NCI-H1092 (cell line): ENCODE measurements at places on chromosomes 3 and 15.

DNA sequence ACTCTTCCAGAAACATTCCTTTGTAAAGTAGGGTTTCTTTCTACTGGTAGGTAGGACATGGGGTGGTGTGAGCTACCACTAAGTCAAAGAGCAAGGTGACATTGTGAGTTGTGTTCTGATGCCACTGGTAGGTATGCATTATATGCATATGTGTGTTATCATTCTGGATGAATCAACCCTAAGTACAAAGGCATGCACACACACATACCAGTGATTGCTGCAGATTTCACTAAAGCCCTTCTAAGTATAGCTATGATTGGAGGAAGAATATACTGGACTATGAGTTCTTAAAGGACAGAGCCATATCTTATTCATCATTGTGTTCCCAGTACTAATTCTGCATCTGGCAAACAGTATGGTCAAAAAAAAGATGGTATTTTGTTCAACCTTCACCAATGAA is 646.0 kb downstream of the AGBL1 start:
- no peak for DNase-seq

GRCh38 chr15:38196076-38196475 is 56.6 kb upstream of the SPRED1 start:
- no peak for DNase-seq

DNA sequence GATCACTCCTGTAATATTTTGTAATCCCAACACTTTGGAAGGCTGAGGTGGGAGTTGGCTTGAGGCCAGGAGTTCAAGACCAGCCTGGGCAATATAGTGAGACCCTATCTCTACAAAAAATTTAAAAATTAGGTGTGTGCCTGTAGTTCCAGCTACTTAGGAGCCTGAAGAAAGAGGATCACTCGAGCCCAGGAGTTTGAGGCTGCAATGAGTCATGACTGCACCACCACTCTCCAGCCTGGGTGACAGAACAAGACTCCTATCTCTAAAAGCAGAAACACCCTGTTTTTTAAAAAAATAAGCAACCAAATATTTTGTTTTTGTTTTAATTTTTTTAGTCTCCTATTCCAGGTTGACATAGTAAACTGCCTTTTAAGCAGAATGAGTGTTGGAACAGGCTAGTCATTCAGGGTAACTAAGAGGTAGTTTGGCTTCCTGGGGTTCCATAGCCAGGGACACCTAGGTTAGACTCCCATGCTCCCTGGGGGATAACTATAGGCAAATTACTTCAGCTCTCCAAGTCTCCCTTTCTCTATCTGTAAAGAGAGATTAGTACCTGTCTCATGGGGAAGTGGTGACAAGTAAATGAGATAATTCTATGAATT is 114.6 kb upstream of the C15orf61 start:
- DNase-seq: no peak

GRCh38 chr15:22855791-22856190 is 17.3 kb downstream of the NIPA2 start:
- no peak for DNase-seq

DNA sequence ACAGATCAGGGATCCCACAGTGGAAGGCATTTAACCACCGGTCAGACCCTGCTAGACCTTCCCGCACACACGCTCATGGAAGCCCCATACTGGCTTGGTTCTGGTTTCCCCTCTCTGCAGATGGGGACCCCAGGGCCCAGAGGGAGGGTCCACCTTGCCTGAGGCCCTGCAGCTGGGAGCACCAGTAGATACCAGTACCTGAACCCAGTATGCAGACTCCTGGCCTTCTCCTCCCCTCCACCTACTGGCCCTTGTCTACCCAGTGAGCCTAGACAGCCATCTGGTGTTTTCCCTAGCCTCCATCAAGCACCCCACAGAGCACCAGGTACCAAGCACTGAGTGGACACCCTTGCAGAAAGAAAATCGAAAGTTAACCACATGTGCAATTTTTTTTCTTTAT is 65.1 kb downstream of the MEGF11 start:
- no peak for DNase-seq

DNA sequence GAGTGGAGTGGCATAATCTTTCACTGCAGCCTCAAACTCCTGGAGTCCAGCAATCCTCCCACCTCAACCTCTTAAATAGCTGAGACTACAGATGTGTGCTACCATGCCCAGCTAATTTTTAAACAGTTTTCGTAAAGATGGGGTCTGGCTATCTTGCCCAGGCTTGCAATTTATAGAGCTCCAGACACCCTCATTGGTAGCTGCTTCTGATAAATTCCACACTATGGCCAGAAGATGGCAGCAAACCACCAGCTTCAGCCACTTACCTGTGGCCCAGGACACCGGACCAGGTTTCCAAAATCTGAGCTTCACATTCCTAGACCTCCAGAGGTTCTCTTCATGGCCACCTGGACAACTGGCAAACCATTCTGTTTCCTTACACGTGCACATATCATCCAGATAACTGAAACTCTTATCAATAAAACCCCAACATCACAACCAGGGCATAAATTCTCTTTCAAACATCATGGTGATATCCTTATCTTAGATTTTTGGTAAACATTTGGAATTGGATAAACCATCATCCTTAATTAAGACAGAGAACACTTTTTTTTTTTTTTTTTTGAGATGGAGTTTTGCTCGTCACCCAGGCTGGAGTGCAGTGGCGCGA is 28.9 kb downstream of the FBXW12 start:
- peak; percentile 21 for DNase-seq

DNA sequence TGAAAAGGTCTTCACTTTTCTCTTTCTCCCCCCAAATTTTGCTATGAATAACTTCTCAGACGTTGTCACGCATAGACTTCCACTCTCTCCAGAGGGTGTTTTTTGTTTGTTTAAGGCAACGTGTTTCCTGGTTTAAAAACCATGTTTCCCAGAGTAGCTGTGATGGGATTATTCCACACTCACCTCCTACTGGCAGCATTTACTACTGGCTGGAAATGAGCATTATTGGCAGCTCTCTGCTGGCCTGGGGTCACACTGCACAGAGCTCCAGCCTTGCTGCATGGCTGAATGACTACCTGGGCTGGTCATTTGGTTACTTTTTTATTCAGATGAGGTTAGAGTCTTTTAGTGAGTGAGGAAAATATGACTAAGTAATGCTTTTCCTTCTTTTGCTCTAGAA is 65.2 kb downstream of the RARB start:
- no peak for DNase-seq

- DNase-seq: no peak
Measured at GRCh38 chr3:194871864-194872668, 186.4 kb downstream of the FAM43A start.

DNA sequence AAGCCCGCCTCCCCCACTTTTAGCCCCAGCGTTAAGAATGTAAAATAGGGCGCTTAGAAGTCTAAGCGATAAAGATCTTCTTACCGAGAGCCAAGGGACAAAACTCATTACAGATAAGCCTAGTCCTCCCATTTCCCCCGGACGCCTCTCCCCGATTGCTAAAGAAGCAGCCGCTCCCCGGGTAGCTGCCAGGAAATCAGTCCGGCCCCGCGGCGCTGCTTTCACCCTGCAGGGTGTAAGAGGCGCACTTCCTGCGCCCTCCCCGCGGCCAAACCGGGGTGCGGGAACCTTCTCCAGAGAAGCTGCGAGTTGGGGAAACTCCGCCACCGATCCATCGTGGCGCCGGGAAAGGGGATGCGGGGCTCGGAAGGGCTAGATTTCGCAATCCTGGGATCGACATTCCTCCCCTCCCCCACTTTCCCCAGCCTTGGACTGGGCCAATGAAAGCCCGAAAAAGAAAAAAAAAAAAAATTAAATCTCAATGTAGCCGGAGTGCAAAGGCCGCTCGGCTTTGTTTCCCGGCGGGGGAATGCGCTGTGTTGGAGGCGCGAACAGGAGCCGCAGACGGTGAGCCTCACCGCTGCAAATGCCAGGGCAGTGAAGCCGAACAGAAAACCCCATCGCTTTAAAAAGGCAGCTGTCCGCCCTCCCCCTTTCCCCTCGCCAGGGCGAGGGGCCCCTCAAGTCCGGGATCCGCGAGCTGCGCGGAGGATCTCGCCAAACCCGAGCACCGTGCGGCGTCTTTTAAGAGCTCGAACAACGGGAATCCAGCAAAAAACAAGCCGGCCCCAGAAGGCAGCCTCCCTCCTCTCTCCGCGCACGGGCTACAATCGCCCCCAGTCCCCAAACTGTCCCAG is 626 bp upstream of the PTPRG start:
- DNase-seq: peak; percentile 29

DNA sequence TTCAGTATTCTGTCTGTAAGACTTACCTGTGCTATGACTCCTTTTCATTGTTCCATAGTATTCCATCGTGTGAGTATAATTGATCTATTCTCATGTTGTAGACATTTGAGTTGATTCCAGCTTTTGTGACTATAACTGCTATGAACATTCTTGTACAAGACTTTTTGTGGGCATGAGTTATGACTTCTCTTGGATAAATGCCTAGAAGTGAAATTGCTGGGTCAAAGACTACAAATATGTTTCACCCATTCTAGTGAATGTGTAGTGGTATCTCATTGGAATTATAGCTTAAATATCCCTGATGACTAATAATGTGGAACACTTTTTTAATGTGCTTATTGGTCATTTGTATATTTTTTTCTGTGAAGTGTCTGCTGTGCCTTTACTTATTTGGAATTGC is 27.6 kb upstream of the NPHP3 start:
- no peak for DNase-seq

- no peak for DNase-seq
Measured at GRCh38 chr15:92682741-92683510, 27.4 kb upstream of the FAM174B start.

DNA sequence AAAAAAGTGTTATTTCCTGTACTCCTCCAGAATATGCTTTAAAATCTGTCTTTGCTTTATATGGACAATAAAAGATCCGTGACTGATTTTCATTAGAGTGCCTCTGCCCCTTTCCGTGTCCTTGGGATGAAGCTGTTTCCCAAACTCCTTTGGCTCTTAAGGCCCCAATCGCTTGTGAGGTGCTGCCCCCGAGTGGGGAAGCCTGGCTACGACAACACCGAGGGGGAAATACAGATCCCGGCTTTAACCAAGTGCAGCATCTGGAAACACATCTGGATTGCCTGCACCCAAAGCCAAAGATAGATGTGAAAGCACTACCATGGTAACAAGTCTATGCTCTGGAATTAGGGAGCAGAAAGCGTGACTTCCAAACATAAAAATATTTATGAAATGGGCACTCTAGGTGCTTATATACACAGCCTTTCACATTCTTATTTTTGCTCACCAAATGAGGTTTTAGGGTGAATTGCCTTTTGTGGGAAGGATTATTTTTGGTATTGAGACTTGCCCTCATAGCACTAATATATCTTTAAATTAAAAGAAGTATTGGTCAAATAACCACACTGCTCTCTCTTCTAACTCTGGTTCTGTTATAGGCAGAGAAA is 40.6 kb upstream of the ADCY5 start:
- DNase-seq: peak; percentile 31

DNA sequence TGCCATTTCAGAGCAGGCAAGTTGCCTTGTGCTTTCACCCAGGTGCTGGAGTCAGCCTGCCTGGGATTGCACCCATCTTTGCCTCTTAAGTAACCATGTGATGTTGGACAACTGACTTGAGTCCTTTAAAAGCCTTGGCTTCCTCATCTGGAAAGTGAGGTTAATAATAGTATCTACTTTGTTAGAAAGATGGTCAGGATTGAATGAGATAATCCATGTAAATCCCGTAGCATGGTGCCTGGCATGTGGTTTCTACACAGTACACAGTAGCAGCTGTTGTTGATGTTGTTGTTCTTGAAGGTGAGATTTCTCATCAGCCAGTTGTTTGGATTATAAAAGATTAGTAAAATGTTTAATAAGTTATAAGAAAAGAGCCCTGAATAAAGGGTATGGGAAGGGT is 48.8 kb downstream of the PSMD6 start:
- DNase-seq: no peak

GRCh38 chr3:156108616-156109015 is 11.8 kb upstream of the KCNAB1 start:
- DNase-seq: no peak

GRCh38 chr3:2370317-2370716 is 271.7 kb downstream of the CNTN4 start:
- no peak for DNase-seq

GRCh38 chr3:5319454-5319853 is 131.9 kb downstream of the EDEM1 start:
- no peak for DNase-seq

GRCh38 chr15:45393851-45394250 is 15.5 kb upstream of the GATM start:
- no peak for DNase-seq

DNA sequence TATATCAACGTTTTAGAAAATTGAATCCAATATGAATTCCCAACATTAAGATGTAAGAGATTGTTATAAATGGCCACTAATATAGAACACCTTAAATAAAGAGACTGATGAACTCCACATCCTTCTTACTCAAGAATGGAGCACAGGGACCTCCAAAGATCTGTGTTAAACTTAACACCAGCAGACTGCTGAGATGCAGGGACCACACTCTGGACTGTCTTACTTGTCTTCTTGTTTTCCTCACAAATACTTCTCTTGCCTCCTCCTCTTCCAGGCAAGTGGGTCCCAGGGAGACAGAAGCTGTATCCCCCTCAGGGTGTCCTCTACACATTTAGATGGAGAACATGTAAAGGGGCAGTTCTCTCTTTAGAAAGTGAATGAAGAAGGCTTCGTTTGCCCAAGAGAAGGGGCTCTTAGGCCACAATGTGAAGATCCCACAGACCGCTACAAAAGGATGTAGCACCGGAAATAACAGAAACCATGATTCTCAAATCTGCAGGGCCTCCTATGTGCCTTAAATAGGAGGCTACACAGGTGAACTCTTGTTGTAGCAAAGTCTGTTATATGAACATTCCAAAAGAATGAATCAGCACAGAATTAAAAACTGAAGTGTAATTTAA is 52.2 kb downstream of the SATB1 start:
- no peak for DNase-seq

- DNase-seq: no peak
Measured at GRCh38 chr3:197394464-197395321, 96.3 kb upstream of the DLG1 start.

DNA sequence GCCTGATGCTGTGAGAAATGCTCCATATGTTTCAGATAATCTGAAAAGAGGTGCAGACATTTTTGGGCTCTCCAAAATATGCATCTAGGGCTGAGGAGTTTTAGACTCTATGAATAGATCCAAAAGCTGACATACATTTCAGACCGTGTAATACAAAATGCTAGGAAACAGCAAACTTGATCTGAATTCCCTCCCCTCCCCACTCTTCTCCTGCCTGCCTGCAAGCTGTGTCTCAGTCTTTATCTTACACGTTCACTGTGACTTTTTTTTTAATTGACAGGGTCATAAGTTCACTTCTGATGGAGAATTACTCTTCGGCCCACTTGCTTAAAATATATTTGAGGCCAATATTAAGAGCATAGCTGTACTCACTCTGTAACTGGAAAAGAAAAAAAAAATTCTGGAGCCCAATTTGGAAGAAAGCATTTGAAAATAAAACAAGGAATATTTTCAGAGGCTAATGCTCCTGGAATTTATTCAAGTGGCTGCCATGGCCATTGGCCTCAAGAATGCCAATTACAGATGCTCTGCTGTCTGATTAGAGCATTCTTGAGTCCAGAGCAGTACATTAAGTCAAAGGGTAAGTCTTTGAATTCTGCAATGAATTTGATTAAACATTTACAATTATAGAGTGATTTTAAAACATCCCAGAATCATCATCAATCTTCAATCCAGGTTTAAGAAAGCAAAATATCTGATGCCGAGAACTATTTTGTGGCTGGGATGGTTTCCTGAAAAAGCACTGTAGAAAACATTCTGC is 146.2 kb upstream of the SEMA6D start:
- DNase-seq: no peak
